ENCODE measurements at places on chromosomes 5 and 9. TPM values are rescaled to one million over a fixed set of nuclear protein-coding genes. Genes with fewer than 3 reads are reported as not detected.

ARL14EPL gene
- 0.18 TPM for total RNA-seq

ZCCHC10 gene
- 7.8 TPM for total RNA-seq

DNA sequence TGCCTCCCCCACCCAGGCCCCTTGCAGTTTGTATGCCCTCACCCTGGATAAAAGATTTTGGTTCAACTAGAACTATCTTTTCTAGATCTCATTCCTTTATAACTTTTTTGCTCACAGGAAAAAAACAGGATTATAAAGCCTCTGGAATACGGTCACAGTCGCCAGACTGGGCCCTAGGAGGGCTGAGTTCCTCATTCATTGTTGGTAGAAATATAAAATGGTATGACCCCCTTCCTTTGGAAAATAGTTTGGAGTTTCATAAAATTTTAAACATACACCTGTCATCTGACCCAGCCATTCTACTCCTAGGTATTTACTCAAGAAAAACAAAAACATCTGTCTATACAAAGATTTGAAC, 82.1 kb downstream of the HSD17B3 start:
- DNase-seq, result no peak

GRCh38 chr9:90881648-90882047, 80.0 kb downstream of the SYK start:
- DNase-seq, result no peak

GRCh38 chr9:20236676-20237075, 385.6 kb downstream of the MLLT3 start:
- no peak for DNase-seq

TRAF1 gene
- total RNA-seq, result 1.8 TPM

GRCh38 chr5:32584646-32585045, 711 bp upstream of the SUB1 start:
- DNase-seq, result no peak

DNA sequence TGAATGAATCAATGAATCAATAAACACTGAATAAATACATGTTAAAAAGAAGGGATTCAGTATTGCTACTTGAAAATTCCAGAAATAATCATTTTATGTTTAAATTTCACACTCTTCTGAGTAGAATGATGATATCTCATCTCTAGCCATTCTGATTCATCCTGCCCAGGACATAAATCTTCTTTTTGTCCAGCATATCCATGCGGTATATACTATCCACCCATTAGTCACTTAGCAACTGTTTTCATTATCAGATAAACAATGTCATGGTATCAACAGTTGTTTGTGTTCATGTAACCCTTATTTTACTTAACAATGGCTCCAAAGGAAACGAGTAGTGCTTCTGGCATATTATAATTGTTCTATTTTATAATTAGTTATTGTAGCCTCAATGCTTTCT, 432.4 kb upstream of the SMC2 start:
- DNase-seq, result no peak

GRCh38 chr5:78534148-78534904, 114.2 kb downstream of the LHFPL2 start:
- peak; percentile 58 for DNase-seq

- no peak for DNase-seq
These were observed 142.7 kb downstream of the MCTP1 start for GRCh38 chr5:95142145-95142544.

DNA sequence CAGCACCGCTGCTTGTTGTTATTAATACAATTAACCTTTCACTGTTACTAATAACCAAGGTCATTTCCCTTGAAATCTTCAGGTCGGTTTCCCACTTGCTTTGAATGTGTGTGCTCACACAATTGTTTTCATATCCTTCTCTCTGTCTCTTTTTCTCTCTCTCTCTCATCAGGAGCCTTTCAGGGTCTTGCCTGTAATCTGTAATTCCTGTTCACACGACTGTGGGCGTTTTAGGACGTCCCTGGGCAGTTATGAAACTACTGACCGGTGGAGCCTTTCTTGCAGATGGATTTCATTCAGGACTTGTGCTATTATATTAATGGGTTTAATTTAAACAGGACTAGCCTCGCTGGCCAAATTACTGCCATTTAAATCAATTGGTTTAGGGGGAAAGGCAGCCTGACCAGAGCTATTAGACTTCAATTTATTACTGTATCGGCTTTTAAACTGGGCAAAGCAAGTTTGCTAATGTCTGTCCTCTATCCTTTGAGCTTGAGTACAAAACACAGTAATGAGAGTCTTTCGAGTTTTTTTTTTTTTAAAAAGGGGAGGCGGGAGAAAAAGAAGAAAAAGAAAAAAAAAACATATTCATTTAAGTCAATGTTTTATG, 316.0 kb upstream of the TLE4 start:
- DNase-seq, result no peak

- DNase-seq, result peak; percentile 66
These were observed 79.3 kb downstream of the FOXD1 start for GRCh38 chr5:73369278-73369677.

- DNase-seq, result peak; percentile 72
These were observed 38.7 kb downstream of the VCAN start for GRCh38 chr5:83510260-83510659.

DNA sequence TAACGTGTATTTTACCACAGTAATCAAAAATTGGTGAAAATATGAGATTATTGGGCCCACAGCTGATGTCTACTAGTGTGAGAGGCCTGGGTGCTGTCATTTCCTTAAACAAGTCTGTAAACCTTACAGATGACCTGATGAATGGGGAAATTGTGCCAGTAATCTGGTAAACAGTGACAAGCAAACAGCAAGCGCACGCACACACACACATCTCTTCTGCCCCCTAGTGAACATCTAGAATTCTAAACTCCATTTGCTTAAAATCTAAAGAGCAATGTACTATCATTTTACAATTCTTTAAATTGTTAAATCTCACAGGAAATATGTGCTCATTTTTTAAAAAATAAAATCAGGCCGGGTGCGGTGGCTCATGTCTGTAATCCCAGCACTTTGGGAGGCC, 7.5 kb upstream of the RAPGEF1 start:
- peak; percentile 75 for DNase-seq

DNA sequence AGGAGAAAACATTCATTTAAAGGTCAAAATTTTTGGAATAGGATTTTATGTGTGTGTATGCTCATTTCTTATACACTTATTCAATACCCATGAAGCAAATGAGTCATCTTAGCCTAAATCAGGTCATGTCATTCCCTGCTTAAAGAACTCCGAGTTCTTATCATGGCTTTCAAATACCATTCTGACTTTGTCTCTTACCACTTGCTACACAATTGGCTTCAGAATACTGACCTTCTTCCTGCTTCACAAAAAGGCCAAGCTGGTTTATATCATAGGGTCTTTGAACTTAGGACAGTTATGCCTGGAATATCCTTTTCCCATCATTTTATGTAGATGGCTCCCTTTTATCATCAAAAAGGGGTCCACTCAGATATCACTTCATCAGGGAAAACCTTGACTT, 652.2 kb upstream of the WWC1 start:
- peak; percentile 82 for DNase-seq

PDE8B gene
- not detected for total RNA-seq

GRCh38 chr9:2913026-2913425, 69.1 kb upstream of the PUM3 start:
- no peak for DNase-seq

PCDHGA5 gene
- total RNA-seq, result 1.7 TPM

DNA sequence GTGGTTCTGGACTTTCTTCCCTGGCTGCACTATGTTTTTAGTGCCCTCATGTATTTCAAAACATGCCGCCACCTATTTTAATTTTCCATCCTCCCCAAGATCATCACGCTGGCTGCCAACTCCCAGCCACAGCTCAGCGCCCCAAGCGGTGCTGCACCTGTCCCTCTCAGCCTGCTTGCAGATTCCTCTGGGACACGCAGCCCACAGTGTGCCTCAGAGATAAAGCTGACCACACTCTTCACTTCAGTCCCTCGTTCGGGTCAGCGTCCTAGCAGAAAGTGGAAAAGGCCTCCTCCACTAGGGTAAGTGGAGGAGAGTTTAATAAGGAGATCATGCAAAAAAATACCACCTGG, 56.2 kb upstream of the CKS2 start:
- no peak for DNase-seq

DNA sequence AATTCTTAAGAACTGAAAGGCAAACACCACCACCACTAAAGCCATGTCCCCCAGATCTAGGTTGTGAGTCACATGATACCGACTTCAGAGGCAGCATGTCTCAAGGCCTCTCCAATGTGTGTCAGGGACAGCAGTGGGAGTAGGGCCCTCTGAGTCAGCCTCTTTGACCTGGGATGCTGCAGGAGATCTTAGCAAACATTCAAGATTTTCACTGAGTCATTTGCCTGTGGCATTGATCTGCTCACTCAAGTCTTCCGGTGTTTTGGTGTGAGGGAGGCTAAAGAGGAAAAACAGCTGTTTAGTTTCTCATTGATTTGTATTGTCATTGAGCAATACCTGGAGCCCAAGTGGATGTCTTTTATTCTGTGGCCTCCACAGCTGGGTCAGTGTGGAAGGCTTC, 36.1 kb downstream of the TMC1 start:
- DNase-seq, result peak; percentile 84

DNA sequence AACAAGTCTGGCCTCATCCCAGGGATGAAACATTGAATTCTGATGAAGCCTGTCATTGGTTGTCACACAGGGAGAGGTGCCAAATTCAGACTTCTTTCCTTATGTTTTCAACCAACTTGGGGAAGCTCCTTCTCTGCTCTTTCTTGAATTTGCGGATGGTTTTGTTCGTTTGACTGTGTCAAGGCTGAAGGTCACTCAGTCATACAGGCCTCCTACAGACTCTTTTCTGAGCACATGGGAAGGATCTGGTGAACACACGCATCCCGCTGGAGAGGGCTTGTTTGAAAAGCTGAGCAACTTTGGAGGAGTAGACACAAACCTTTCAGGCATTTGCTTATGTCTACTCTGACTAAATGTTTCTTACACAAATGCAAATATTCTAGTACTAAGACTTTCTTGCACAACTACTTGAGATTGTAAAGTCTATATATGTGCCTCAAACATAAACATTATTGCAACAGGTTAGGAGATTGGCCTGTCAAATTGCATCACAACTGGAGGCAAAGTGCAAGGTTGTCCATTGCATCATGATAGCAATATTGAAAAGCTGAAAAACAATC, 151.5 kb upstream of the NR3C1 start:
- no peak for DNase-seq

GRCh38 chr9:136084063-136084944, 10.8 kb downstream of the NACC2 start:
- no peak for DNase-seq

GARNL3 gene
- total RNA-seq, result 2.5 TPM

LECT2 gene
- not detected for total RNA-seq

DNA sequence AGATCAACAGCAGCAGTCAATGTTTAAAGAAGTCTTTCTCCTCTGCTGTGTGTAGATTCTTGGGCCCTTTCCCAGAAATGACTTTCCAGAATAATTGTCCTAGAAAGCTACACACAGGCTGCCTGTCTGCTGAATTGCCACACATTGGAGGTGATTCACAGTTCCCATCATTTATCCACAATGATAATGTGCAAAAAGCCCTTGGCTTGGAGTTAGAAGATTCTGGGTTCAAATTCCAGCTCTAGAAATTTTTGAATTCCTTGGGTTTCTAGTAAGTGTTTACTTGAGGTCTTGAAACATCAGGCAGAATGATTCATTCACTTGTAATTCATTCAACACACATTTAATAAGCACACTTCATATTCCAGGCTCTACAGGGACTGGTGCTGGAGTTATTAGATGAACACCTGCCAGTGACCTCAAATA, 28.6 kb upstream of the EPB41L4B start:
- peak; percentile 93 for DNase-seq

DNA sequence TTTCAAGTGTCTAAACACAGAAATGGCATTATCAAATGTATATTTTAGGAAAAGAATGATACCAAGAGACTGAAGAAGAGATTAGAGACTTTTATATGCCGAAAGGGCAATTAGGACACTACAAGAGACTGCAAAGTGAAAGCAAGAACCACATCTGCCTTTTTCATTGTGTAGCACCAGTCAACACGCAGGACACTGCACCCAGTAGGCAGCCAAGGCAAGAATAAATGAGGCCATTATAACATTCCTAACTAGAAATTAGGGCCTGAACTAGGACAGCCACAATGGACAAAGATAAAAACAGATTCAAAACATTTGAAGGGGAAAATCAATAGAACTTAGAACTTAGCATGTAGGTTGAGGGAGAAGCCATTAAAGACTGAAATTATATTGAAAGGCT, 10.8 kb downstream of the CETN3 start:
- DNase-seq, result no peak

DNA sequence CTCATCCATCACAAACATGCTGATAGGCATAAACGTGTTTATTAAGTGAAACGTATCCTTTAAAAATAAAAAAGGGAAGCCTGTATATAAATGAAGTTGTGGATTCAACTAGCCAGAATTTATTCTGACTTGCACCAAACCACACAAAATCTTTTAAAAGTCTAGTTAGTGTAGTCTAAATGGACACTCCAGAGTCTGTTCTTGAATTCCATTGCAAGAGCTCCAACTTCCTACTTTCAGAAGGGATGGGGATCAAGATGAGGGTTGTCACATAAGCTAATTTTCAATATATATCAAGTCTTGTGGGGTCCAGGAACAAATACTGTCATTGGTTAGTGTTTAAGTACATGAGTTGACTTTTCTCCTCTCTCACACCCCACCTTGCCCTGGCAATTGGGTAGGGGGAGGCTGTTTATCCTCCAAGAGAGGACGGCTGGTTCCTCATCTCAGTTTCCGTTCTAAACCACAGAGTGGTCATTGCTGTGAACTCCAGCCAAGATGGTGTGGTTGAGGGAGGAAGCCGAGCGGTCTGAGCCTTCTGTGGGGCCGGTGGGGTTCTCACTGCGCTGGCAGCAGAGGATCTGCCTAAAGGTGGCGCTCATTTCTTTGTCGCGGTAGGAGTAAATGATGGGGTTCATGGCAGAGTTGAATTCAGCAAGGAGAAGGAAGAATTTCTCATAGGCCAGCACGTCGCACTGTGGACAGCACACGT, 163.2 kb downstream of the LPAR1 start:
- DNase-seq, result no peak

- no peak for DNase-seq
These were observed 40.6 kb upstream of the SLIT3 start for GRCh38 chr5:169341556-169341955.

TMEM250 gene
- 46.1 TPM for total RNA-seq

- DNase-seq, result no peak
These were observed 59.6 kb downstream of the DENND4C start for GRCh38 chr9:19290103-19290502.

- no peak for DNase-seq
These were observed 2.2 kb downstream of the PDGFRB start for GRCh38 chr5:150153483-150153882.

GRCh38 chr9:131096269-131097125, at the start of gene AIF1L:
AIF1L (plus strand) TSS chr9:131096531; CDS start chr9:131096630, 99 bp downstream.
- no peak for DNase-seq

TXNDC8 gene
- not detected for total RNA-seq

- DNase-seq, result peak; percentile 47
These were observed 220.7 kb upstream of the IL12B start for GRCh38 chr5:159550951-159551350.

- no peak for DNase-seq
These were observed 34.7 kb downstream of the MSX2 start for GRCh38 chr5:174759091-174759490.

DNA sequence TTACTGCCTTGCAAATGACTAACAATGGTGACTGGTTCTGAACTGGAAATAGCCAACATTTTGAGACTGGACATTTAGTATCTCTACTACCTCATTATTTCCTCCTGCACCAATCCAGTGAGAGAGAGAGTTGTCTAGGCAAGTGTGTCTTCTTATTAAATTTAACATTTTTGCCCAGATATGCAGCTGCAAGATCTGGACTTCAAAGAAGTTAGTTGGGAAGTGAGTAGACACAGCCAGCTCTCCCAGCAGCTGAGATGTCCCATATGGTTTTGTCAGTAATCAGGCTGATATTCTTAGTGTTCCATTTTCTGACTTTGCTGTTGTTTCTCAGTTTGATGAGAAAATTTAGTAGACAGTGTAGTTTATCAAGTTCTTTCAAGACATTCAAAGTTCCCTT, 1778.8 kb upstream of the CDH6 start:
- DNase-seq, result no peak
